ENCODE measurements at places on chromosomes 16 and 17.

DNA sequence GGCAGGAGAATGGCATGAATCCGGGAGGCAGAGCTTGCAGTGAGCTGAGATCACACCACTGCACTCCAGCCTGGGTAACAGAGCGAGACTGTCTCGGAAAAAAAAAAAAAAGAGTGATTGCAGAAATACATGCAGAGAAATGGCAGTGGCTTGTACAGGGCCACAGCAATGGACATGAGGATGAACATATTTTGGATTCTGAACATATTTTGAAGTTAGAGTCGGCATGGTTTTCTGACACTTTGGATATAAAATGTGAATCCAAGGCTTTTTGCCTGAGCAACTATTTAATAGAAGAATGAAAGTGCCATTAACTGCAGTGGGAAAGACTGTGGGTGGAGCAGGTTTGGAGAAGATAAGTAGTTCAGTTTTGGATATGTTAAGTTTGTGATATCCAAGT, 35.8 kb downstream of the CPD start:
- DNase-seq = no peak

DNA sequence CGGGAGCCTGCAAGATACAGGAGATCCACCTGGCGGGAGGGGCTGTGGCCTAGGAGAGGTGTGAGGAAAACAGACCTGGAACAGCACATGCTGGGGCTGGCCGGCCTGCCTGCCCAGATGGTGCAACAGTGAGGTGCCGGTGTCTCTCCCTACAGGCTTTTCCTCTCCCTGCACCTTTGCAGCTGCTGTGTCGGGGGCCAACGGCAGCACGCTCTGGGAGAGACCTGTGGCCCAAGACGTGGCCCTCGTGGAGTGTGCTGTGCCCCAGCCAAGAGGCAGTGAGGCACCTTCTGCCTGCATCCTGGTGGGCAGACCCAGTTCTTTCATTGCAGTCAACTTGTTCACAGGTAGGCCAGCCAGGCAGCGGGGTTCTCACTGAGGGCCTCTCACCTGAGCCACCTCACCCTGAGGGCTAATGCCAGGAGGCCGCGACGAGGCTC, 15.9 kb downstream of the RGS11 start:
- no peak for DNase-seq

- no peak for DNase-seq
Observed at GRCh38 chr16:56371660-56371937, 53.7 kb downstream of the AMFR start.

GRCh38 chr16:50476486-50477255, 71.5 kb upstream of the NKD1 start:
- DNase-seq = no peak

- DNase-seq = no peak
Observed at GRCh38 chr17:19014628-19015215, 10.2 kb upstream of the FAM83G start.

- DNase-seq = no peak
Observed at GRCh38 chr17:41739661-41740352, 5.4 kb upstream of the HAP1 start.

GRCh38 chr16:84874004-84874435, 54.2 kb downstream of the CRISPLD2 start:
- DNase-seq = peak; percentile 27

DNA sequence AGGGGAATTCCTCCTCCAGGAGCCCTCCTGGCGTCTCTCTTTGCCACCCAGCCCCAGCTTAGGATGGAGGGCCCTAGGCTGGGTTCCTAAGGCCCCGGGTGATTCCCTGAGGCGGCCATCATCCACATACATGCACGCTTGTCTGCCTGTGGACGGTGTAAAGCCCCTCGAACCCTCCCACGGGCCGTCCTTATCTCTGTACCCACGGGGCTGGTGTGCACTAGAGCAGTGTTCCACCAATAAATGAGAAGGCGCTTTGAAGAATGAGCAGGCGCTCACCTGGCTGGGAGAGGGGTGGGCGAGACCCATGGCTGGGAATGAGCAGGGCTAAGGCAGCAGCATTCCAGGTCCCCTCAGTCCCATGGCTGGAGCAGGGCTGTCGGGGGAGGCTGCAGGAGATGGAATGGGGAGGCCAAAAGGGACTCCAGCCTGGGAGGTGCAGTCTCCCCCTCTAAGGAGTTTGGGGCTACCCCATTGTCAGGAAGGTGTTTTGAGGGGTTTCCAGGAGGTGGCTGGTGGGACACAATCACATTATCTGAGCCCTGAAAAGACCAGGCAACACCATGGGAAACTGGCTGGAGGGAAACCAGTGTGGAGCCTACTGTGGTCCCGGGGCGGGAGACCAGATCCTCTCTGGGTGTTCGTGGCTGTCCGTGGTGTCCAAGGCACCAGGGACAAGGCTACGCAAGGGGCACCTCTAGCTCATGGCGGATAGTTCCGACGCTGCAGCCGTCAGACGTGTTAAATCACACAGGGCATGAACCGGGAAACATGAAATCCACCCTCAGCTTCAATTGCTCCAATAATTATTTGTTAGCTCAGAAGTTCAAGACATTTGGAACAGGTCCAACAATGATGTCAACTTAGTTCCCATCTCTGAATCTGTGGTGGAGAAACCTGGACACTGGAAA, 87.5 kb upstream of the DNAH17 start:
- DNase-seq = no peak

GRCh38 chr17:27553019-27553511, 77.9 kb upstream of the LGALS9 start:
- DNase-seq = peak; percentile 79

DNA sequence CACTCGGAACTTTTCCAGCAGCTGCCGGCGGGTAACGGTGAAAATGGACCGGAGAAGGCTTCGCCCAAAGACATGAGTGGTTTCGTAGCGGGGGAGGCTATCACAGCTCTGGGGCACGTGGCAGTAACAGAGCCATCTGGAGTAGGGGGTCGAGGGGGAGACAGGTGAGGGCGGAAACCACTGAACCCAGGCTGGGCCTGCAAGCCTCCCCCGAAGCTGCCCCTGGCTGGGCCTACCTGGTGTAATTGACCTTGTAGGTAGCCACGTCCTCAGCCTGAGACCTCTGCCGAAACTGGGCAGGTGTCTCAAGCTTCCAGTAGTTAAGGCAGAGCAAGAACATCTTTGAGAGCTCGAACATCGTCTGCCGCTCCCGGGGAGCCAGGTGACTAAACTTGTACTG, 1.9 kb downstream of the KAT2A start:
- no peak for DNase-seq

- no peak for DNase-seq
Observed at GRCh38 chr17:68433911-68434508, 23.3 kb downstream of the WIPI1 start.

- no peak for DNase-seq
Observed at GRCh38 chr17:4597975-4598374, 13.6 kb downstream of the SMTNL2 start.

GRCh38 chr16:74146643-74147042, 150.0 kb upstream of the PSMD7 start:
- no peak for DNase-seq

GRCh38 chr17:27518048-27518447, 61.8 kb downstream of the KSR1 start:
- DNase-seq = no peak

GRCh38 chr17:39235555-39236449, 10.1 kb upstream of the STAC2 start:
- peak; percentile 95 for DNase-seq

- DNase-seq = no peak
Observed at GRCh38 chr16:49825041-49825440, 30.9 kb downstream of the ZNF423 start.

- no peak for DNase-seq
Observed at GRCh38 chr16:3044708-3045107, 1.7 kb upstream of the MMP25 start.

GRCh38 chr16:65875381-65876055, 491.0 kb upstream of the CDH5 start:
- peak; percentile 58 for DNase-seq

DNA sequence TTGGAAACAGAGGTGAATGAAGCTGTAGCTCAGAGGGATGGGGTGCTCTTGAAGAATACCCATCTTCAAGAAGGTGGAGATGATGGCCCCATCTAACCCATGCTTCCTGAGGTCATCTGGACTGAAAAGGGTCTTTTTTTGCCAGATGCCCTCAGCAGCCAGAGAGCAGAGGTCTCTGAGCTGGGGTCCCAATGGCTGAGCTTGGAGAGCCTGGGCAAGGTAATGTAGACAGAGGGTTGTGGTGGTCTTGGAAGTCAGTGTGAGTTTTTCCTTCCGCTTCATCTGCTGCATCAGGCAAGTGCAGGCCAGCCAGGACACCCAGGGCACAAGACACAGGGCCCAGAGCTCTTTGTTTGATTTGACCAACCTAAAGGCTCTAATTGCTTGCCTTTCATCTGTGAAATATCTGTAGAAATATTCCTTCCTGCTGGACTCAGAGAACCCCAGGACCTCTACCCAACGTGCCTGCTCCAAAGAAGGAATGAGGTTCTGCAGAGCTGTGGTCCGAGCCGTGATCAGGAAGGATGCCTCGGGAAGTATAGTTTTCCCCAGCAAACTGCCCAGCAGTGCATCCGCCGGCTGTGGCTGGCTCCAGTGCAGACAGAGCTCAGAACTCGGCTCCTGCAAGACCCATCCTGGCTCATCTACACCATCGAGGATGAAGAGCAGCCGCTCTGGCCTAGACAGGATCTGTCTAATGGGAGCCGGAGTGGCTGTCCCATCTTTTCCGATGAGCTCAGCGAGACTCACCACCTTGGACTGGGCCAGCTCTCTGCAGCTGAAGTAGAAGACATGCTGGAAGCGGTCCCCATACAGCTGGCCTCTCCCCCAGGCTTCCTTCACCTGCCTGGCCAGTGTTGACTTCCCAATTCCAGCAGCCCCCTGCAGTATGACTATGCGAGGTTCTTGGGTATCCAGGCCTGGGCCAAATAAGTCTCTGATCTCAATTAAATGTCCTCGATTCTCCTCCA, 25.2 kb downstream of the NLRP1 start:
- no peak for DNase-seq

GRCh38 chr16:46828292-46828691, 2.7 kb downstream of the C16orf87 start:
- no peak for DNase-seq

DNA sequence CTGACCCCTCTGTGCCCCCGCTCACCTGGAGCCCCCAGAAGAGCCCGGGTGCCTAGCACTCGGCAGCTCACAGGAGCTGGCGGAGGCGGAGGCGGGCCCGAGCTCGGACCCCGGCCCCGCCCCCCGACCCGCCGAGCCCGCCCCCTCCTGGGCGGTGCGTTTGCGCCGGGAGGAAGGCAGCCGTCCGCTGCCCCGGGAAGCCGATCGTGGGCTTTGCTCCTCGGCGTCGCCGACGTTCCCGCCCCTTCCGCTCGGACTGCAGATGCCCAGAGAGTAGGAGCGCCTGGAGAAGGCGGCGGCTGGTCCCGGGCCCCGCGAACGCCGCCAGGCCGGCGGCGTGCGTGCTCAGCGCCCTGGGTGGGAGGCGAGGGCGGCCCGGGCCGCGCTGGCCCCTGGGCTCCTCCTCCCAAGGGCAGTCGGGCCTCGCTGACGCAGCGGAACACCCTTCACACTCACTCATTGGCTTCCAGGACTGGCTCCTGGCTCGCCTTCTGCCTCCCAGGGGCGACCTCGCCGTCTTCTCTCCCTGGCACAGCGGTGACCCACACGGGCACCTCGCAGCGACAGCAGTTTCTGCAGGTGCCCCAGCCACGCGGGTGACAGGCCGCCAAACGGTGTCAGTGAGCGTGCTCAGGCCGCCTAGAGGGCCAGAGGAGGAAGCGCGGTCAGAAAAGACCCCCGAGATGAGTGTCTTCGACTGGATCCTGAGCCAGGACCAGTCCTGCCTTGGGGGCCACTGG, at the start of gene PLSCR3:
Gene PLSCR3 (minus strand): TSS at position 74 of the 740 bp plus-strand sequence. CDS start 415 bp downstream, outside the sequence.
- peak; percentile 85 for DNase-seq

DNA sequence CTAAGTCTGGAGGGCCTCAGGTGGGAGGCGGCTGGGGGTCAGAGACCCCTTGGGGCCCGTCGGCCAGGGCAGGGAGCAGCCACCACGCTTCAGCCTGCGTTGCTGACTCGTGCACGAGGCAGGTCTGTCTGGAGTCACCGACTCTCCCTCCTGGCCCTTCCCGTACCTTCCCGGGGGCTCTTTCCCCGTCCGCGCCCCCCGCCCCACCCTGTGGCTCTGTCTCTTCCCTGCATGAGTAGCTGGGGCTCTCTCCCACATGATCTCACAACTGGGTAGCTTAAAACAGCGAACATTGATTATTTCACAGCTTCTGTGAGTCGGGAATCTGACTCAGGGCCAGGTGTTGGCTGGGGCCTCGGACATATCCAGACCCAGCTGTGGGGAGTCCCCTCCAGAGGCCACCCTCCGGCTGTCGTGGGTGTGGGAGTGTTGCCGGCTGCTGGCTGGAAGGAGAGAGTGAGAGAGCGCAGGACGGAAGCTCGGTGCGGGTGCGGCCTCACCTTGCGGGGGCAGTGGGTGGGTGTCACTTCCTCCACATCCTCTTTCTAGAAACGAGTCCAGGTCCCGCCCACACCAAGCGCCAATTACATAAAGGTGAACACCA, 17.3 kb downstream of the BAHCC1 start:
- DNase-seq = no peak

DNA sequence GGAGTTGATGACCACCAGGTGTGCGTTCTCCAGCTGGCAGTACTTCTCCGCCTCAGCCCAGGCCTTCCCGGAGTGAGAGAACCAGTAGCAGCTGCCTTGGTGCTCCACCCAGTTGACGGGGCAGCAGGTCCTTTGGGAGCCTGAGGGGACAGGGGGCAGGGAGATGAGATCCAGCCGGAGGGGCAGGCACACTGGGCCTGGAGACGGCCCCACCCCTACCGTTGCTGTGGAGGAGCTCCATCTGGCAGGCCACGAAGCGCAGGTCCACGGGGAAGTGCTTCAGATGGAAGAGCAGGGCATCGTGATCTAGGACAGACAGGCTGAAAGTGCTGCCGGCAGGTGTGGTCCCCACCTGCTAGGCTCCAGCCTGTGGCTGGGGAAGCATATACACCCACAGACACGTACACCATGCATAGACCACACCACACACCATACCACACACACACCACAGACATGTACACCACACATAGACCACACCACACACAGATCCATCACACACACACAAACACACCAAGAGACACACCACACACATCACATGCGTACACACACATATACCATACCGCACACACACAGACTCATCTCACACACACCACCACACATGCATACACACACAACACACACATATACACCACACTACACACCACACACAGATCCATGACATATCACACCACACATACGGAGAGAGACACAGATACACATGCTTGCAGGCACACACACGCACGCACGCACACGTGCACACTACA, 7.4 kb downstream of the ASGR2 start:
- DNase-seq = no peak

DNA sequence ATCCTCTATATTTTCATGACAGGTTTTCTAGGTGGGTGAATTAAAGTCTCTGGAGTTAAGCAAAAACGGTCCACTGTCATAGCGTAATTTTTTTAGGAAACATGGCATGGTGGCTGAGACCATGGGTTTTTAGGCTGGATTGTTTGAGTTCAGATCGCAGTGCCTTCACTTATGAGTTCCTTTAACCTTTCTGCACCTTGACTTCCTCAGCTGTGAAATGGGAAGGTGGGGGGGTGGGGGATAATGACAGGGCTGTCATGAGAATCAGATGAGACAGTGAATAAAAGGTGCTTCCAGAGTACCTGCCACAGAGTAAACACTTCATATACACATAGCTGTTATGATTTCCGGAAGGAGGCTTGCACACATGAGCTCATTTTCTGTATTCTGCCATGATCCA, 11.8 kb downstream of the PRCD start:
- no peak for DNase-seq

- DNase-seq = peak; percentile 87
Observed at GRCh38 chr17:79838522-79839274, 542 bp downstream of the CBX4 start.

Data from mesendoderm (in vitro differentiated cells).